ENCODE measurements at places on chromosomes 1 and 21.

DNA sequence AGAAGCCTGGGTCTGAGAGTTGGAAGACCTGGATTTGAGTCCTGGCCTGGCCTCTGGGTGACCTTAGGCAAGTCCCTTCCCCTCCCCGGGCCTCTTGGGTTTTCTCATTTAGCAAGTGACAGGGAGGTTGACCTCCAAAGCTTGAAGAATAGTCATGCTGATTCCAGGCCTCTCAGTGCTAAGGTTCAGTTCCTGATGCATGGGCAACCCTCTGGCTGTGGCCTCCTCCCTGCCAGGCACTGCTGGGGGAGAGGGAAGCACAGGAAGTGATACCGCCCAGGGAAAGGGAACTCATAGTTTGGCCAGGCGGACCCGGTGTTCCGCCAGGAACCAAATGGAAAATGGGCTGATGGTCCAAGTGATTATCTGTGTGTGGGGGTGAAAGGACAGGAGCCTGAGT, 23.6 kb upstream of the WASF2 start:
- H3K27me3 ChIP-seq: no peaks in the 10 kb centered on the region
- H3K27ac ChIP-seq: no peak overlapping the region
- no peak for DNase-seq
- no peak overlapping the region for H3K4me3 ChIP-seq
- peaks cover 11% of the 10 kb centered on the region for H3K4me1 ChIP-seq

GRCh38 chr1:35644204-35644603, 2.9 kb upstream of the PSMB2 start:
- H3K4me1 ChIP-seq: peaks cover 12% of the 10 kb centered on the region
- peaks cover 37% of the 10 kb centered on the region for H3K27me3 ChIP-seq
- no peak overlapping the region for H3K27ac ChIP-seq
- no peak overlapping the region for H3K4me3 ChIP-seq
- no peak for DNase-seq

- peaks cover 7% of the 10 kb centered on the region for H3K4me1 ChIP-seq
- H3K27ac ChIP-seq: no peak within 1 kb of the TSS
- DNase-seq: no peak
- H3K4me3 ChIP-seq: peak within 1 kb of the TSS; percentile 62
Measured at GRCh38 chr21:34668803-34669148, at the start of gene CLIC6. Gene CLIC6, plus strand, starts transcription at chr21:34668994. Its CDS starts 395 bp downstream, at chr21:34669389.

GRCh38 chr1:98388441-98388840, 273.1 kb upstream of the SNX7 start:
- H3K4me3 ChIP-seq: no peak overlapping the region
- H3K27ac ChIP-seq: no peak overlapping the region
- DNase-seq: no peak
- no peaks in the 10 kb centered on the region for H3K27me3 ChIP-seq
- H3K36me3 ChIP-seq: no peaks in the 10 kb centered on the region

DNA sequence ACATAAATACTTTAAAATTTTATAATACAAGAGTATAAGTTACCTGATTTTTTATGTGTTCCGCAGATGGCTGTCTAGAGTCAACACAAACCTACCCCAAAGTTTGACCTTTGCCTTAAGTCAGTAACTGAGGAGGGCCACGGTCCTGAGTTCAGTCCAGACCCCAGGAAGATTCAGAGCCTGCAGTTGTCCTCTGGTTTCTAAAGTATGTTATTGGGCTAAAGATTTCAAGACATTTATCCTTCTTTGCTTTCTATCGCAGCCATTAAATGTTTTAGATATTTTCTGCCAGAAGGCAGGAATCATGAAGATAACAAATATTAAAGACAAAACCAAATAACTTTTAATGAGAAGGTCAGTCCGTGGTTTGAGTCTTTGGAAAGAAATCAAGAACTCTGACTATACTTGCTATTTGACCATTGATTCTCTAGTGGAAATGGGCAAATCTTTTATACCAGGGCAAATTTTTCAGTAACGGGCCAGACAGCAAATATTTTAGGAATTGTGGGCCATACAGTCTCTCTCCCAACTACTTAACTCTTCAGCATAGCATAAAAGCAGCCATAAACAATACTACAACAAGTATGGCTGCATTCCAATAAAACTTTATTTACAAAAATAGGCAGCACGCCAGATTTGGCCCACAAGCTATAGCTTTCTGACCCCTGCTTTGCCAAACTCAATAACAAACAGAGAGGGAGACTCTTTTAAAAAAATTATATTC, 38.0 kb upstream of the HAO2 start:
- H3K27ac ChIP-seq: no peak overlapping the region
- DNase-seq: no peak
- no peak overlapping the region for H3K4me3 ChIP-seq
- H3K36me3 ChIP-seq: no peaks in the 10 kb centered on the region
- H3K27me3 ChIP-seq: peaks cover 32% of the 10 kb centered on the region

- no peak for DNase-seq
- H3K36me3 ChIP-seq: no peaks in the 10 kb centered on the region
- H3K27me3 ChIP-seq: no peaks in the 10 kb centered on the region
- no peaks in the 10 kb centered on the region for H3K4me1 ChIP-seq
- H3K27ac ChIP-seq: no peak overlapping the region
Measured at GRCh38 chr1:70820995-70821394, 226.6 kb downstream of the PTGER3 start.

GRCh38 chr1:27011058-27011764, 1.4 kb downstream of the TENT5B start:
- H3K27ac ChIP-seq: no peak overlapping the region
- DNase-seq: no peak
- H3K27me3 ChIP-seq: peaks cover 26% of the 10 kb centered on the region
